ENCODE measurements at places on chromosomes 1 and 21.
A peak's percentile ranks its signal among the peaks of the same experiment; 100 is the strongest.

- DNase-seq, result no peak
Observed at GRCh38 chr1:197249324-197249723, 18.7 kb upstream of the CRB1 start.

- no peak for DNase-seq
Observed at GRCh38 chr1:62314454-62315350, 4.5 kb downstream of the KANK4 start.

DNA sequence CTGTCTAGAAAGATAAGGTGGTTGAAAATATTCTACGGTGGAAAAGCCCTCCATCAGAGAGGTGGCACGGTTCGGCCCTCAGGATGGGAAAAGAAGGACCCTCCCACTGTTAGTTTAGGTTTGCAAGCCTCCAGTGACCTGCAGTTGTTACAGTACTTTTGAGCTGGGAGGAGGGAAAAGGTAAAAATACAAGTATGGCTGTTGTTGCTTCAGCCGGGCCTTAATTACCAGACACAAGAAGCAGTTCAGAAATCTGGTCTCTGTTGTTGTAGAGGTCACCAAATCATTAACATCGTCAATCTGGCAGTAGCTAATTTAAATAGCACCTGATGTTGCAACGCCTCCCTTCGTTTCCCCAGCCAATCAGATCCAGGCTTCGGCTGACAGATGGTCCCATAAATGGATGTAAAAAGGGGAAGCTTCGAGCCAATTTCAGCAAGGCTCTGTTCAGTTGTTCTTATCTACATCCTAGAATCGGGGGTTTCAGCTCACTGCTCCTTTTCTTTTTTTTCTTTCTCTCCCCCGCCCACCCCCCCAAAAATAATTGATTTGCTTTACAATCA, at the start of gene ELAVL4:
Gene ELAVL4, plus strand, starts transcription at position 424 of the 563 bp plus-strand sequence. CDS start 270 bp downstream, outside the sequence.
- no peak for DNase-seq

DNA sequence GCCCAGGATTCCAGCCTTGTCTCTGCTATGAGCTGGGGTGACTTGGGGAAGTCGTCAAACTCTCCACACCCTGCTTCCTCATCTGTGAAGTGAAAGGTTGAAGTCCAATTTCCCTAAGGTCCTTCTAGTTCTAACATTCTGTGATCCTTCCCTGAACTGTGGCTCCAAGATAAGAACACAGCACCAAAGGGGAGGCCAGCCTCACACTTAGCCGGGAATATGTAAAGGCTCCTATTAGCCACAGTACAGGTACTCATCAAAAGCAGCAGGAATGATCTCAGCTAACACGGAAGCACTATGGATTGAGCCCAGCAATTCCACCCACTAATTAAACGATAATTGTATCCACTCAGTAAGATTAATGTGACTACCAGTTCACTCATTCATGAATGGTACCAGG, 4.0 kb downstream of the SLC30A10 start:
- DNase-seq, result no peak

DNA sequence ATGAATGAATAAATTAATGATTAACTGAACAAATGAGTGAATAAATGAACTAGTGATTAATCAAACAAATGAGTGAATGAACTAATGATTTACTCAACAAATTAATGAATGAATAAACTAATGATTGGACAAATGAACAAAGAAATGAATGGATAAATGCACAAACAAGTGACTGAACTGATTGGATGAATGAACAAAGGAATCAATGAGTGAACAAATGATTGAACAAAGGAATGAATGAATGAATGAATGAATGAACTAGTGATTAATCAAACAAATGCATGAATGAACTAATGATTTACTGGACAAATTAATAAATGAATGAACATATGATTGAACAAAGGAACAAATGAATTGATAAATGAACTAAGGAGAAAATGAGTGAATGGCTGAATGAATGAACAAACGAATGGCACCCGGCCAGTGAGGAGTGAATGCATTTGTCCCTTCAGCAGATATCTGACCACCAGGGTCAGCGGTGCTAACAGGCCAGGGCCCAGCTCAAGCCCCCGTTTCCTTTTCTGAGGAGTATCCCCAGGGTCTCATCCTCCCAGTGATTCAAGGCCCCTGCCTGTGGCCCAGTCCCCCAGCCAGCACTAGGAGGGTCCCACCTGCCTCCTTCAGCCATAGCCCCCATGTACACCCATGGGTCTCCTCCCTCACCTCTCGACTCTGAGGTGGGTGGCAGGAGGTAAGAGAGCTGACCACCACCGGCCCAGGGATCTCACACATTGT, 49.9 kb downstream of the WNT9A start:
- DNase-seq, result no peak

- no peak for DNase-seq
Observed at GRCh38 chr1:55789466-55789865, 574.3 kb upstream of the USP24 start.

- DNase-seq, result no peak
Observed at GRCh38 chr1:226082959-226083301, 20.4 kb downstream of the H3-3A start.

DNA sequence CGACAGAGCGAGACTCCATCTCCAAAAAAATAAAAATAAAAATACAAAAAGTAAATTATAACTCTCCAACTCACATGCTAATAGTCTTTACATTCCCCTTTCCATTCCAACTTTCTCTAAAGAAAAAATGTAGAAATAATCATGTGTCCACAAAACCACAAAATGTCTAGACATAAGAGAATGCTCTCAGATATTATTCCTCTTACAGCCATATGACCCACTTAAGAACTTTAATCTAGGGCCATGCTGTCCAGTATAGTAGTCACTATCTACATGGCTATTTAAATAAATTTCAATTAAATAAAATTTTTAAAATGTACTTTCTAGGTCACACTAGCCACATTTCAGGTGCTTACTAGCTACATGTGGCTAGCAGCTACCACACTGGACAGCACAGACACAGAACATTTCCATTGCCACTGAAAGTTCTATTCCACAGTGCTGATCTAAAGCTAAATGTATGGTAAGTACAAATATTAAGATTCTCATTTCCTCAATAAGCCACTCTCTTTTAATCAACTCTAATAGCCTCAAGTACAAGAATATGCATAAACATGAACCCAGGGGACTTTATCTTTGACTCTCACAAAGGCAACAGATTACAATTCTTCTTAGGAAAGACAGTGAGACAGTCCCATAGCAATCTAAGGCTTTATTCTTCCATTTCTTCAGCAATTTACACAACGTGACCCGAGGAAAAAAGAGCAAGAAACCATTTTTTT, 138.6 kb downstream of the RERE start:
- no peak for DNase-seq

- peak; percentile 74 for DNase-seq
Observed at GRCh38 chr1:23611601-23612327, 52.5 kb upstream of the ID3 start.

DNA sequence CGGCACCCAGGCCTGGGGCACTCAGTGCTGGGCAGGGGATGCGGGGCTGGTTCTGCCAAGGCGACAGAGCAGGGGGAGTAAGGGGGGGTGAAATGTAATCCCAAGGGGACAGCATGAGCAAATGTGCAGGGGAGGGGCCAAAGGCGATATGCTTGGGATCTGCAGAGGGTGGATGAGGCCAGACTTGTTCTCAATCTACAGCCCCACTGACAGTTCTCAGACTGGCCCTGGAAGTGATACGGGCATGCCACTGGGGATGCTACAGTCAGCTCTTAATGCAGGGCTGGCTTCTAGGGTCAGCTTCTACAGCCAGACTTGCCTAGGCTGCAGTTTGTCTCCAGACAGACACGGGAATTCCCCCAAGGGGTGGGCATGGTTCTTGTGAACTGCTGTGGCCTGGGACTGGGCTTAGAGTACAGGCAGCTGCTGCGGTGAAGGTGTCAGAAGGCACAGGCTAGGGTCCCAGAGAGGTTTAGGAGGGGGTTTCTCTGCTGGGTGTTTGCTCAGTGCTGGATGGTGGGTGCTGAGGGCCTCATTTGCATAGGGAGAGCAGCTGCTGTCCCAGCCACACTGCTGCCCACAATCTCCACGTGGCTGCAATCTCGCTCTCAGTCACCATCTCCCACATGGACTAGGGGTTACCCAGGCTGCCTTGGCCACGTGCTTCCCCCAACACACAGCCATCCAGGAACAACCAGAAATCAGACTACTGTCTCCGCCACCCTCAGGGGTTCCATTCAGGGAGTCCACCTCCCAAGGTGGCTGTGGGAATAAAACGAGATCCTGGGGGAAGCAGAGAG, 190.1 kb downstream of the HIVEP3 start:
- DNase-seq, result peak; percentile 76

DNA sequence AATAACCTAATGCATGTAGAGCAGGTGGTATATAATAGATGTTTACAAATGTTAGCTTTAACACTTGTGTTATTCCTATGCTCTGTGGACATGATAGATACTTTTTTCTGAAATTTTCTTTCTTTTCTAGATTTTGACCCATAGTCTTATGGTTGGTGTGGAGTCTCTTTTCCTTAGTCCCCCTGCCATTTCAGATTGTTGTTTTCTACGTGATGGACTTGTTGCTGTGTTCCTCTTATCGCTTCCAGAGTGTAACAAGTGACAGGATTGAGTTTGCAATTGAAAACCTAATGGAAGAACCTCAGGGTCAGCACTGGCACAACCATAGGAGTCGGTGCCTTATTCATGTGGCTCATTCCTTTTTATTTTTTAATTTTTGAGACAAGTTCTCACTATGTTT, 136.4 kb downstream of the HHAT start:
- no peak for DNase-seq

- peak; percentile 89 for DNase-seq
Observed at GRCh38 chr1:206725109-206725963, 40.6 kb downstream of the MAPKAPK2 start.

DNA sequence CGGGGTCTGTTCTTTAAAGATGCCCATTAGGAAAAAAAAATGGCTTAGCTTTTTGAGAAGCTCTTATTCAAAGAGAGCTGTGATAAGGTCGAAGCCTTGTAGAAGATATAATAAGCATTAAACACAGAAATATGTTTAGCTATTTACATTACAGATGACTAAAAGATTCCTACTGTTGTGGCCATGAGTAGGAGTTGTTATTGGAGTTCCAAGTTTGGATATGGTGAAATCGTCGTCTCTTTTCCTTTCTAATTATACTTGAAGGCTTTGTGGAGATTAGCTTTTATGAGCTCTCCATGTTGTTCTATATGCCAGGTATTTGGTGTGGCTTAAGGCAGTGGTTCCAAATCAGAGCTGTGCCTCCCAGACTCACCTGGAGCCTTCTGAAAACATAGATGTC, 79.9 kb upstream of the LAMC2 start:
- no peak for DNase-seq

DNA sequence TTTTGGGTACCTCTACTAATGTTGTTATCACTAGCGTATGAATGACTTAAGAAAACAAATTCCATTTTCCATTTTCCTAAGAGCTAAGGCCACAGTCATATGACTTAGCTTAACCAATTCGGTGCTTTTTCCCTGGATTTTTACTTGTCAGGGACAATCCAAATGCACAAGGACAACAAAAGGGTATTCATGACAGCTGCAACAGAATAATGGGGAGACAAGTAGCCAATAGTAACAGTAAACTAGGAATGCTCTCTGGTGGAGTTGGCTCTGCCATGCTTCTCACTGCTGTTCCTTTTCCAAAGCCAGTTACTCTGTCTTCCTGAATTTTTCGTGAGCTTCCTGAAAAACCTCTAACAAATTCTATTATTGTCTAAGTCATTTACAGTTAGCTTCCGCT, 52.9 kb downstream of the LRRIQ3 start:
- DNase-seq, result no peak

- no peak for DNase-seq
Observed at GRCh38 chr1:109782927-109783326, 19.2 kb upstream of the EPS8L3 start.

- no peak for DNase-seq
Observed at GRCh38 chr1:201883786-201884185, 4.9 kb upstream of the SHISA4 start.

GRCh38 chr1:94093996-94094395, 27.0 kb downstream of the ABCA4 start:
- no peak for DNase-seq

DNA sequence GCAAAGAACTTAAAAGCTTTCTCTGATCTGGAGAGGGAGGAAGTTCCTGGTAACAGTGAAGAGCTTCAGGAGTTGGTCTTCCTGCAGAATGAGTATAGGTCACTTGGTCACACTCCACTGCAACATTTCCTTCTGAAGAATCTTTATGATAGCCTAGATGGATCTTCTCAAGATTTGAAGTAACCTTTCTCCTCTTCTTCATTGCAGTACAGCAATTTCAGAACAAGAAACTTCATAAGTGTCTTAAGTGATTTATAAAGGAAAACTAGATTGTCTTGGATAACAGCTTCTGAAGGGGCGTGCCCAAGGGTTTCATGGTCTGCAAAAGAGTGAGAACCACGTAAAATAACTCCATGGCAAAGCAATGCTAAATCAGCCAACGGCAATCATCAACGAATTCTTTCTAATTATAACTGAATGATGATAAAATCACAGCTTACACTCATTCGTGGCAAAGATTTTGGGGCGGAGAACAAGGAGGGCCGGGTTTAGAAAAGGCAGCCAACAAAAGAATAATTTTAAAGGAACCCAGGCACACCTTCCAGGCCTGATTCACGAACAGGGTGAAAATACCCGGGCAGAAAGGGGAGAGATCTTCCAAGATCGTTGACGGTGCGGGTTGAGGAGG, 53.9 kb upstream of the ASPM start:
- no peak for DNase-seq

- DNase-seq, result peak; percentile 67
Observed at GRCh38 chr1:167797015-167797414, 75.2 kb downstream of the MPZL1 start.

DNA sequence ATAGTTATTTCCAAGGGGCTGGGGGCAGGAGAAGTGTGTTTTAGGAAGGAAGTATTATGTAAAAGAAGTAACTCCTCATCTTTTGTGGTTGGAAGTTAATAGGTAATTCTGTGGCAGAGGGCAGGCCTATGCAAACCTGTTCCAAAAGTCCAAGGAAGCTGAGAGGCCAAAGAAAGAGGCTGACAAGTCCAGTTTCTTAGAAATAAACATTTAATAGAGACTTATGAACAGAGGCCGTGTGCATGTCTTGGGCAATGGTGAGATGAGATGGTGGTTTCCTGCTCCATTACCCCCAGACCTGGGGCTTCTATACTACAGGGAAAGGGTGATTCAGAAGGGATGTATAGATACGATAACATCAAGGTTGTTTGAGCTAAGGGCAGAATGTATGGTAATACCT, 7.6 kb upstream of the CA14 start:
- no peak for DNase-seq

DNA sequence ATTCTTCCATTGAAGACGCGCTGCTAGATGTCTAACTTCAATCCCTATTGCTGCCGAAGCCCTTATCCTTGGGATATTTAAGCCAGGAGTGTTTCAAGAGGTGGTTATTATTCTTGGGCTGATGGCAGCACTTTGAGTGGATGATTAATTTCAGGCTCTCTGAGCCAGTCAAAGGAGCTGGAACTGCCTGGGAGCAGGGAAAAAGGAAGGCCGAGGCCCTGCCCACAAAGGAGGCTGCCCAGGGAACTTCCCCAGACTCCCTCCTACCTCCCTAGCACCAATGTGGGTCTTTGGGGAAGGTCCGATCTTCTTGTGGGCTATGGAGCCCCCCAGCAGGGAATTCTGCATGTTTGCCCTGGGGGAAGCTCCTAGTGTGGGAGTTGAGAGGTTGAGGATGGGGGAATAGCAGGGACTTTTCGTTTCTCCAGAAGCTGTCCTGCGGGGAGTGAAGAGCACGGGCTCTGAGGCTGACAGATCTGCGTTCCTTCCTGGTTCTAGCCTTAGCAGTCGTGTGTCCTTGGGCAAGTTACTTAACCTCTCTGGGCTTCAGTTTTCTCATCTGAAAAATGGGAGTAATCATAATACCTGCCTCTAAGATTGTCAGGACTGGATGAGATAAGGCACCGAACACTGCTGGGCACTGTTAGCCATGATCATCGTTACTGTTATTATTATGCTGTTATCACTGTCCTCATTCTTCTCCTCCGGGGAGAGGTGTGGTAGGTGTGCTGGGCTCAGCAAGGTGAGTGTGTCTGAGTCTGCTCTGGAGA, 6.3 kb downstream of the KCNQ4 start:
- DNase-seq, result no peak

Measured in activated CD4-positive, alpha-beta T cell treated with anti-CD3 and anti-CD28 coated beads, Interleukin-2, amount 10 ng/mL, durations not matched to agents 24 days and 14 days (primary cell).